ENCODE measurements at places on chromosomes 5 and 9. TPM values are rescaled to one million over a fixed set of nuclear protein-coding genes. Genes with fewer than 3 reads are reported as not detected.

The ACTL7B gene
- not detected for total RNA-seq

The LCN1 gene
- not detected for total RNA-seq

The PCDHGA2 gene
- not detected for total RNA-seq

The FAXDC2 gene
- not detected for total RNA-seq

The SPINK13 gene
- not detected for total RNA-seq

The C7 gene
- total RNA-seq, result 0.54 TPM

The POU5F2 gene
- total RNA-seq, result 0.29 TPM

The NUTM2F gene
- total RNA-seq, result not detected

The GHR gene
- not detected for total RNA-seq

The TMEM252 gene
- not detected for total RNA-seq

The UBE2QL1 gene
- total RNA-seq, result not detected

The ADGRV1 gene
- total RNA-seq, result 0.54 TPM

DNA sequence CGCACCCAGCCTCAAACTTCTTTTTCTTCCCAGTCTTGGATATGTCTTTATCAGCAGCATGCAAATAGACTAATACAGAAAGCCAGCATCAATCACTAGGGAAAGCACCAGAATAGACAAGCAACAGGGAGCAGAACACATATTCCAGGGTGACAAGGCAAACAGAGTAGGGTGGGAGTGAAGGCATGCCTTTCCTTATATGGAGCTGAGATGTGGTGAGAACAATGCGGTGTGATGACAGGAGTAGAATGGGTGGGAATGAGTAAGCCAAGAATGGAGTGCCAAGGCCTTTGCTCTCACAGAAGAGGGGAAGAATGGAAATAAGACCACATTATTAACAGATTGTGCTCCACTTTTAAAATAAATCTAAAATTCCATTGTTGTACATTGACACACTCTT, 115.6 kb downstream of the CETN3 start:
- DNase-seq, result no peak

DNA sequence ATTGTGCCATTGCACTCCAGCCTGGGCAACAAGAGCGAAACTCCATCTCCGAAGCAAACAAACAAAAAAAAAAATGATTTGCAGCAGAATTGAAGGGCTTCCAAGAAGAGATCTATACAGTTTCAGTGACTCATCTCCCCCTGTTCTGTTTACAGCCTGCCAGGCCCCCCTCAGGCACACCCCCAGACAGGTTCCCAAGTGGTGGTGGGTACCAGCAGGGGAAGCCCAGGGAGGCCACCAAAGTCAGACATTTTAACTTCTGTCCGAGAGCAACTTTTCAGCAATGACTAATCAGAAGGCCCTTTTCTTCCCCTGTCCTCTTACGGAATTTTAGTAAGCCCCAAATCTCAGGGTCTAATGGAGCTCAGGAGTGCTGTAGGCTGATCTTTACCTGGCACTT, 98.7 kb downstream of the PAX5 start:
- DNase-seq, result no peak

DNA sequence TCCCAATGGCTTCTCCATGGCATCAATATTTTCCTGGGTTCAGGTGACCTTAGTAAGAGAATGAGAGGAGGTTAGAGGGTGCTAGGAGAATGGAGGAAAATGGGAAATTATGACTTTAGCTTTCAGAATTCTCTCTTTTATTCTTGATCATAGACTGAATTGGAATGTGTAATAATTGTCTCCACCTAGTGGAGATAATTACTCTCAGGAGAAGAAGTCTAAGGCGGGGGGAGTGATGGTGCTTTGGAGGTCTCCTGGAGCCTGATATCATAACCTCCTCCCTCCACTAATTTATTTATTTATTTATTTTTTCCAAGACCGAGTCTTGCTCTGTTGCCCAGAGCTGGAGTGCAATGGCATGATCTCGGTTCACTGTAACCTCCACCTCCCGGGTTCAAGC, 221.3 kb downstream of the GRIA1 start:
- no peak for DNase-seq

- no peak for DNase-seq
Measured at GRCh38 chr5:124901081-124901480, 154.6 kb upstream of the ZNF608 start.

- DNase-seq, result no peak
Measured at GRCh38 chr5:130693509-130693908, 471.5 kb downstream of the HINT1 start.

GRCh38 chr5:146193285-146193684, 10.1 kb upstream of the RBM27 start:
- DNase-seq, result no peak

DNA sequence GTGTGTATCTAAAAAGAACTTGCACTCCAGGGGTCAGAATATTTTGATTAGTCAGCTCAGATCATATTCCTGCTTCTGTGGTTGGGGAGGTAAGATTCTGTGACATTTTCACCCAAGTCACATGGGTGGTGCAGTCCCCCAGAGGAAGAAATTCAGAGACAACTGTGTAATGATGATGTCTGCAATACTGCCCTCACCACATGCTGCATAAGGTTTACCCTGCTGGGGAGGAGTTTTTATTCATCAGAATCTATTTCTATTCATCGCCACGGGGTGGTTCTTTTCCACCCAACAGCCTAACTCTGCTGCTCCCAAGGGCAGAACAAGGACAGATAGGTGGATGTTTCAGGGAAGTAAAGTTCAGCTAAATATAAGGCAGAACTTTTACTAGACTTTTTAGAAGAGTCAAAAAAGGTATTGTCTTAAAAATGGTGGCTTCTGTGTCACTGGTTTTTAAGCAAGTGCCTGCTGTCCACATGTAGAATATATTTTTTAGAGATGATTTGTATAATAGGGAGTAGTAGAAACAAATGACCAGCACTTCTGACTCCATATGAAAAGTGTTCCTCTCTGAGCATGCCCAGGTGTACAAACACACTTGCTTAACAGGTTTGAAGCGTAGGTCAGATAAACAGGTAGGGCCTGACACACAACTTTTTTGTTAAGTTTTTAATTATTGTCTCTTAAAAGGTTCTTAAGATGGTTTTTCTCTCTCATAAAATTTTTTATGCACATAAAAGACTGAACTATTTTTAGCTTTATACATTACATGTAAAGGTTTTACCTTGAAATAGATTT, 352.7 kb downstream of the LRRC70 start:
- DNase-seq, result no peak

DNA sequence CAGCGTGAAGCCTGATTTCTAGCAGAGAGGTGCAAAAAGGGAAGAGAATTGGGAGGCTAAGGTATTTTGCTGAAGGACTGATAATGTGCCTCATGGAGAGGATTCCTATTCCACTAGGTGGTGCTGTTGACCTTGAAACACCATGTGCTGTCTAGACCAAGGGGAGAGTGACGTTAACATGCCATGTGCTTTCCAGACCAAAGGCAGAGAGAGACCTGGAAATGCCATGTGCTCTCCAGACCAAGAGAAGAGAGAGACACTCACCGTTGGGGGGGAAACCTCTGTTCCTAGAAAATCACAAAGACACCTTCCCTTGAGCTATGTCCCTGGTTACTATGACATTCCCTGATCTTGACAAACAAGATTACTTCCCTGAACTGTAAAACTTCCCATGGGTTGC, 286.0 kb upstream of the TUSC1 start:
- DNase-seq, result no peak

GRCh38 chr9:116250891-116251290, 97.3 kb downstream of the PAPPA start:
- DNase-seq, result no peak

DNA sequence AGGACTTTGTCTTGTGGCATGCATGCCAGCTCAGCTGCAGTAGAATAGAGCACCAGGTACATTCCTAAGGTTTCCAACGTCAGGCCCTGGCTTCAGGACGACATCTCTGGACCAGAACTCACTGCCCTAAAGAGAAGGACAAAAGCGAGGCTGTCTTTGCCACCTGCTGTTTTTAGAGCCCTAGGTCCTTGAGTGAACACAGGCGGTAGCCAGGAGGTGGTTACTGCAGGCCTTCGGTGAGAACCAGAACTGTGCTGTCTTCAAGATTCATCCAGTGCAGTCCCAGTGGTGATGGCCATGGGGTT, 288.9 kb upstream of the CDH18 start:
- DNase-seq, result no peak

DNA sequence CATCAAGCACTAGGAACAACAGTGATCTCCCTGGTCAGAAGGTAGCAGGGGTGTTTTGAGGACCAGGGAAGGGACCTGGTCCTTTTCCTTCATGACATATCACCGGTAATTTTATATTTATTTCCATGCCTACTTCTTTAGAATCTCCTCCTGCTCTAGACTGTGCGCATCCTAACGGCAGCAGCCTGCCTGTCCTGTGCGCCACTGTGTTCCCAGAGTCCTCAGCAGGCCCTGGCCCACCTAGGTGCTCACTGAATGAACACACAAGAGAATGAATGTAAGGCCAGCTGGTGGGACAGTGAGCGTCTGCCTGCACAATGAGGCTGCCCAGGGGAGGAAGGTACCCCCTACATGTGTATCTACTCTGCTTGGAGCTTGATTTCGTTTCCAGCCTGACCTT, 51.5 kb downstream of the C5orf15 start:
- DNase-seq, result no peak

- DNase-seq, result no peak
Measured at GRCh38 chr9:116504893-116505480, 182.1 kb upstream of the TRIM32 start.

GRCh38 chr5:135196483-135196882, 162.5 kb upstream of the PITX1 start:
- no peak for DNase-seq

DNA sequence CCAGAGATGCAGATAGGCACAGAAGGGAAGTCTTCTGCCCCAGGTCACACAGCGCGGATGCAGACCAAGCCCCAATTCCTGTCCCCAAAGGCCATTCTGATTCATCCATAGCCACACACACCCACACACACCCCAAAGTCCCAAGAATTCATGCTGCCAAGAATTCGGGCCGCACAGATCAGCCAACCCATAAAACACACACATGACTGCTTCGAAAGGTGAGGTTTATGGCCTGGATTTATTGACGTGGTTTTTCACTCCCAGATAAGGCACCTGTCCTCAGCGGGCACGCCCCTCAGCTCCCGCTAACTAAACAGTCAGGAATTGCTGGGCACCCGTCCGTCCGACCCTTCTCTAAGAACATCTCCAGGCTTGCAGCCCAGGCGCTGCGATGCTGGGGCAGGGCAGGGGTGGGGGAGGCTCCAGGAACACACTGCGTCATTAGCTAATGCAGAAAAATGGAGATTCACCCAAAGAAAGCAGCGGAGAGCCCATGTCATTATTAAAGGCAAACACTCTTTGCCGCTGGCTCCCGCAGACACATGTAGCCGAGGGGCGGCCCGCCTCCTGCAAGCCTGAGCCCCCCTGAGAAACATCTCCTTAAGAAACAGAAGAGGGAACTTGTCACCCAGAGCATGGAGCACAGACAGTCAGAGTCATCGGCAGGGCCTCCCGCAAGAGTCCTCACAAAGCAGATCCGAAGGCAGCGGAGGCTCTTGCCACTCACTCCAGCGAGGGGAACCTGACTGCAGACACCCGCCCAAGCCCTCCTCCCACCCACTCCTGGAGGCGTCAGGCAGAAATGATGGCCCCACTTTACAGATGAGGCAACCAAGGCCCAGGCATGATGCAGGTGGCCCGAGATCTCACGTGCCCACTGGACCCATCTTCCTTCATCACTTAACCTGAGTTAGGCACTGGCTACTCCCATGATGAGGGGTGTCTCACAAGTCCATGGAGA, 19.9 kb downstream of the VAV2 start:
- DNase-seq, result no peak

- no peak for DNase-seq
Measured at GRCh38 chr9:87622923-87623322, 103.0 kb upstream of the CTSL start.

- DNase-seq, result peak; percentile 65
Measured at GRCh38 chr5:172714491-172715420, 56.2 kb downstream of the DUSP1 start.

- no peak for DNase-seq
Measured at GRCh38 chr9:114176624-114177291, 21.4 kb downstream of the COL27A1 start.

DNA sequence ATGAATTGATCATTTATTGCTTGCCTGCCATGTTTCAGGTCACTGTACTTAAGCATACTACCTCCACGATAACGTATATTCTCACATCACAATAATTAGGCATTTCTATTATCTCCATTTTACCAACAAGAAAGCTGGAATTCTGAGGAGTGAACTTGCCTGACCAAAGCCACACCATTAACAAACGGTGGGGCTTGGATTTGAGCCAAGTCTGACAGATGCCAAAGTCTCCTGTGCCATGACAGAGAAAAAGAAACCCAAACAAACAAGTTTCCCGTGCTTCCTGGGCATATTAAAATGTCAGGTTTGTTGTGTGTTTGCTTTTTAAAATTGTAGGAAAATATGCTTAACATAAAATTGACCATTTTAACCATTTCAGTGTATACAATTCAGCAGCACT, 40.8 kb upstream of the KCNV2 start:
- no peak for DNase-seq

- no peak for DNase-seq
Measured at GRCh38 chr5:91361055-91361701, 21.9 kb downstream of the ARRDC3 start.

- DNase-seq, result no peak
Measured at GRCh38 chr9:9122230-9122875, 1322.8 kb upstream of the DMAC1 start.

DNA sequence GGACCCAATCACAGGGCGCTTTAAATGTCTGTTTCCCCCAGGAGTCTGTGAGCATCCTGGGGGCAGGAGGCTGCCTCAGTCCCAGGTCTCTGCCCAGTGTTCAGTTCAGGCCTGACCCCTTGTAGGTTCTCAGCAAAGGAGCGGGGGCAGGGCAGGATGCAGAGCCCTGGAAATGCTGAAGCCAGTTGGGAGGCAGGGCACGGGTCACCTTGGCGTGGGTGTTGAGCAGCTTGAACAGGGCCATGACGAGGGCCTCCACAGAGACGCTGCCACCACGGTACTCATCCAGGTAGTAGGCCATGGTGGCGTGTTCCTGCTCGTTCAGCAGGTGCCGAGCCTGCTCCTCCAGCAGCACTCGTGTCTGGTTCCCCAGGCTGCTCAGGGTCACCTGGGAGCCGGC, 36.3 kb upstream of the AKNA start:
- DNase-seq, result no peak

DNA sequence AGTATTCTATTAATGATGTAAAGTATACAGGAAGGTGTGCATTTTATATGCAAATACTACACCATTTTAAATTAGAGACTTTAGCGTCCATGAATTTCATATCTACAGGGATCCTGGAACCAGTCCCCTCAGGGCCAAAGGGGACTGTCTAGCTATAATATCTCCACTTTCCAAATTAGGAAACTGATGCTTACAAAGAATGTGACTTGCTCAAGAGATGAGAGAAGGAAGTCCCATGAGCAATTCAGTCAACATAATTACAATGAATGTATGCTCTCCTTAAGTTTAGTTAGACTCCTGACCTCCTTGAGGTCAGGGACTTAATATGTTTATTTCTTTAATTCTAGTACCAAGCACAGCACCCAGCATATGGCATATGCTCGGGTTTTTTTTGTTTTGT, 23.7 kb downstream of the NIPBL start:
- no peak for DNase-seq

Measured in activated T-cell treated with anti-CD3 and anti-CD28 coated beads, Interleukin-2, amount 50 U/mL, for 4 hours (primary cell).